ENCODE measurements at places on chromosomes 11 and 22.
A peak's percentile ranks its signal among the peaks of the same experiment; 100 is the strongest.

DNA sequence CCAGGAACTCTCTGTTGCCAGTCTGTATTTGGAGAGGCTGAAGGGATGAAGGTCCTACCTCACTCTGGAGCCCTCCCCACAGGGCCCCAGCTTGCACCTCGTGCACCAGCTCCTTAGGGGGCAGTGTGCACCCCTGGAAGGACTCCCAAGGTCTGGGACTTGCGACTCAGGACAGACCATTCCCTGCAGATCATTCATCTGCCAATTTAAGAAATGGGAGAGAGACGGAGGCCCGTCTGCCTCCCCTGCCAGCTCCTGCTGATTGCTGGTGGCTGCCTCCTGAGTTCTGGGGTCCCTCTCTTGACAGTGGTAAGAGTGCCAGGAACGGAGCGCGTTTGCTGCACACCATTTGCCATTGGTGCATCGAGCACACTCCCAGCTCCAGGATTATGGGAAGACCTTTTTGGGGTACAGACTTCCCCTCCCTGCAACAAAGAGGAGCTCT is 27.4 kb upstream of the MALAT1 start:
- peak; percentile 30 for DNase-seq

- no peak for DNase-seq
Measured at GRCh38 chr22:24101966-24102365, 79.3 kb upstream of the SUSD2 start.

DNA sequence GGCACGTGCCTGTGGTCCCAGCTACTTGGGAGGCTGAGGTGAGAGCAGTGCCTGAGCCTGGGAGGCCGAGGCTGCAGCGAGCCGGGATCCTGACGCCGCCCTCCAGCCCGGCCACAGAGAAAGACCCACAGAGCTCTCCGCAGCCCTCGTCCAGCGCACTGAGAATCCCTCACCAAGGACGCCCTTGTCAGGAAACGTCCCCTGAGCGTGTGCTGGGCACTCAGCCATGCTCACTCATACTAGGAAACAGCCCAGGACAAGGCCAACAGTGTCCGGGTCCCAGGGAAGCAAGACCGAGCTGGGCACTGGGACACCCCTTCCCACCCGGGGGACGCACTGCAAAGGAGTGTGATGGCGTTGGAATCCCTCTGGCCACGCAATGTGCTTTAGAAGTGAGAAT is 14.5 kb downstream of the DEAF1 start:
- no peak for DNase-seq

GRCh38 chr11:47425611-47426010 is 628 bp downstream of the PSMC3 start:
- DNase-seq, result no peak

DNA sequence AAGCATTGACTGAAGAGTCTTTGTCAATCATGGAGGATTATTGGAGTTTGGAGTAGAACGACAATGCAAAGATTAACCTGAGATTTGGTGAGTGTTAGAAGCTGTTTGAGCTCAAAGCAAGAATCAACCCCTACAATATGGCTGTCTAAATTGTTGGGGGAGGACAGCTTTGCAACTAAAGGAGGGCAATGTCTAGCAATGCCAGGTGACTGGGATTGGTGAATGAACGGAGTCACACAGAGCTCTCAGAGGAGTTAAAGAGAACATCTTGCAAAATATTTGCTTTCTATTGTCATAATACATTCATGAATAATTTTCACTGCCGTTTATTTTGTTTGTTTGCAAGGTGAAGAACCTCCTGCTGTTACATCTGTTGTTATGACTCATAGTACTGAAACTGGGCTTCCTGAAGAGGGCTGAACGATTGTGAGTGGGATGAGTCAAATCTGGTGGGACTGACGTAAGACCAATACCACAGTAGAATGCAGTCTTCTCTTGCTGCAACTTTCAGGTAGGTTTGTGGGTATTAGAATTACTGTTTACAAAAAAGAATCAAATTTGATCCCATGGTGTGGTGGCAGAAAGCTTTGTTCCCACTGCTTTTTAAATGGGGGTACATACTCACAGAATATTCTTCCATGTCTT is 281.9 kb downstream of the CADM1 start:
- peak; percentile 2 for DNase-seq

DNA sequence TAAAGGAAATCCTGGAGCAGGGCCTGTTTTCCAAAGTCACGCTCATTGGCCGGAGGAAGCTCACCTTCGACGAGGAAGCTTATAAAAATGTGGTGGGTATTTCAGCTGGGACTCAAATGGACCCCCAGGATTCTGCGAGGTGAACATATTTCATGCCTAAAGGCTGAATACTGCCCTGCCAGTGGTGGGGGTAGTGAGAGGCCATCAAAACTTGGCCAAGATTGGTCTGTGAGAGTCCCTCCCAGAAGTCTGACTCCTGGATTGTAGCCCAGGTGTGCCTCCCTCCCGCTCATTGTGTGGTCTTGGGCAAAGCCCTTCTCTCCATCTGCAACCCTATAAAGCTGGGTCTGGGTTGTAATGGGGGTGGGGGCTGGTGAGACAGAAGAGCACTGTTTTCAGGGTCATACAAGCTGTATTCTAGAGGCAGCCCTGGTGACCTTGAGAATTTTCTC is 853 bp downstream of the HTATIP2 start:
- DNase-seq, result no peak

- DNase-seq, result no peak
Measured at GRCh38 chr22:40890881-40891280, 29.0 kb upstream of the DNAJB7 start.

- no peak for DNase-seq
Measured at GRCh38 chr11:66810576-66811185, 32.6 kb upstream of the RCE1 start.

- DNase-seq, result no peak
Measured at GRCh38 chr11:43537833-43538615, 142.5 kb upstream of the HSD17B12 start.

- no peak for DNase-seq
Measured at GRCh38 chr22:23893121-23893944, 850 bp upstream of the MIF start.

- no peak for DNase-seq
Measured at GRCh38 chr11:33310720-33311500, 53.7 kb downstream of the HIPK3 start.

GRCh38 chr11:122809866-122810265 is 28.4 kb upstream of the CRTAM start:
- DNase-seq, result no peak

- no peak for DNase-seq
Measured at GRCh38 chr11:121431820-121432526, 20.1 kb upstream of the SORL1 start.

- peak; percentile 53 for DNase-seq
Measured at GRCh38 chr11:112588252-112588694, 327.6 kb upstream of the PLET1 start.

DNA sequence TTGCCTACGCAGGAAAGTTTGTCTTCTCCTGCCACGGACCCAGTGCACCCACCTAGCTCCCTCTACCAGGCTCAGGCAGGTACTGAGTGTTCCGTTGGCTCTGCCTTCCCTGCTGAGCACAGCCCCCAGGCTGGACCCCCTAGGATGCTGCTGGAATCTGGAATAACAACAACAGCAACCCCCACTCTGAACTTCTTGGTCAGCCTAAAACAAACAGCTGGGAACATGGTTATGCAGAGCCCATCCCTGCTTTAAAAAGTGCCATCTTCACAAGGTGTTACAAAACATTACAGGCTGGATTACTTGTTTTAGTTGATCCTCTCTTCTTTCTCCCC is 1.8 kb downstream of the OPCML start:
- no peak for DNase-seq

DNA sequence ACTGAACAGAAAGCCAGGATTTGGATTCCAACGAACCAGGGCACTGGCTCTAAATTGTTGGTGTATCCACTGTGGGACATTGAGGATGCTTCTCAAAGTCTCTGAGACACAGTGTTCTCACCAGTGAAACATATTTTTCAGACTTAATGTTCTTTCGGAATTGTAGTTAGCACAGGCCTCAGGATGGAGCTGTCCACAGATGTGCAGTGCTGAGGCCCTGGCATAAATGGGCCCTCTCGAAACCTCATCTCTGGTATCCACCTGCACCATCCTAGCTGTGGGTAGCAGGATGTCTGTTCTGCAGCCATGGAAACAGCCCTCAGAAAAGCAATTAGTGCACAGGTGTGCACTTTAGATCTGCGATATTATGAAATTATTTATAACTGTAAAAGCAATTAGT is 656.8 kb downstream of the TBC1D22A start:
- DNase-seq, result no peak

DNA sequence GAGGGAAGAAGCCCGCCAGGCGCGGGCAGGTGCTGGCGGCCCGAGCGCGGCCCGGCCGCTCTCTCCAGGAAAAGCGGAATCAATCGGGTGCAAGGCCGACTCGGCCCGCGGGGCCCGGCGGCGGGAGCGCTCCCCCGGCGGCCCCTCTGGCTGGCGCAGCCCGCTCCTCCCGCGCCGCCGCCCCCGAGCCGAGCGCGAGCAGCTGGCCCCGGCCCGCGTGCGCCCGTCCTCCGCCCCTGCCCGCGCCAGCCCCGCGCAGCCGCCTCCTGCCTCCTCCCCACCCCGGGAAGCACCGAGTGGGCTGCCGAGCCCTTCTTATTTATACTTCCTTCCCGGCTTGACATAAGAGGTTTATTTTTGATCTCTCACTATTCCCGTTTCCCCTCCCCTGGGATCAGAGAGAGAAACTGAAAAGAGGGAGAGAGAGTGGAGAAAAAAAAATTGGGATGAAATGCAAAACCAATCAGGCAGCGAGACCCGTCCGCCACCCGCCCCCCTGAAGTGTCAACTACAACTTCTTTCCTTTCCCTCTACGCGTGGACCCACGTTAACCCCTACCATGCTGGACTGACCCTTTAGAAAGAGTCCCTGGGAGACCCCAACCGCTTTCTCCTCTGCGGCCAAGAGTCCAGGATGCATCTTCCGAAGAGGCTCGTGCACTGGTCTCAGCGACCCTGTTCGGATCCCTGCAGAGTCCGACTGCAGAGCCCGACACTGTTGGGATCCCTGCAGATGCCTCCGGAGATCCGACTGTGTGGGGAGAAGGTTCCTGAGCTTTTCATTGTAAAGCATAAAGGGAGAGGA is at the start of gene ADAMTS8:
ADAMTS8 (minus strand) TSS at position 294 of the 804 bp plus-strand sequence. CDS start 323 bp downstream, outside the sequence.
- no peak for DNase-seq

DNA sequence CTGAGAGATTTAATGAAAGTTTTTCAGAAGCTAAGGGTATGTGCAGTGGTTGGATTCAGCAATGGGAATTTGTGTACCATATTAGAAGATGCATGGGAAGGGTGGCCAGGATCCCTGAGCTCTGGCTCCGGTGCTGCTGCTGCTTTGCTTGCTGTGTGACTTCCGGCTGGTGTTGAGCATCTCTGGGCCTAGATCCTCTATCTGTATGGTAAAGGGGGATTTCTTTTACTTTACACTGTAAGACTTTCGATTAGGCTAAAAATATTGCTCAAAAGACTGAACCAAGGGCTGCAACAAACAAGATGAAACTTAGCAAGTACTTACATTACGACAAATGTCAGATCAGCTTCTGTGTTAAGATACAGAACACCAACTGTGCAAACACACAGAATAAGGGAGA is 39.1 kb downstream of the XRRA1 start:
- DNase-seq, result no peak

DNA sequence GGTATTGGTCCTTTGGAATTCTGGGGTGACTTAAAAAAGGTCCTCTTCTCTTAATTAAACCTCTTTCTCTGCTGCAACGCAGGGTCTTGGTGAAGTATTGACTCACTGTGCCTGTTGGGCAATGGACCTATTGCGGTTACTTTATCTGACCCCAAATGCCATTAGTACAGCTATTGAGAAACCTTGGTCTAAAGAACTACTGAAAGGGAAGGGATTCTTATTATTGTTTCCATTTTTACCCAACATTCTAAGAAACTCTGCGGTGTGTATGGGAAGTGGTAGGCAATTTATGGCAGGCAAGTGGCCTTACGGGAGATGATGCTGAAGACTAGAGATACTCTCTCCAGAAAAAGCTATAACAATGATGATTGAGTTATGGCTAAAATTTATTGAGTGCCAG is 12.5 kb downstream of the SLC6A5 start:
- DNase-seq, result no peak

DNA sequence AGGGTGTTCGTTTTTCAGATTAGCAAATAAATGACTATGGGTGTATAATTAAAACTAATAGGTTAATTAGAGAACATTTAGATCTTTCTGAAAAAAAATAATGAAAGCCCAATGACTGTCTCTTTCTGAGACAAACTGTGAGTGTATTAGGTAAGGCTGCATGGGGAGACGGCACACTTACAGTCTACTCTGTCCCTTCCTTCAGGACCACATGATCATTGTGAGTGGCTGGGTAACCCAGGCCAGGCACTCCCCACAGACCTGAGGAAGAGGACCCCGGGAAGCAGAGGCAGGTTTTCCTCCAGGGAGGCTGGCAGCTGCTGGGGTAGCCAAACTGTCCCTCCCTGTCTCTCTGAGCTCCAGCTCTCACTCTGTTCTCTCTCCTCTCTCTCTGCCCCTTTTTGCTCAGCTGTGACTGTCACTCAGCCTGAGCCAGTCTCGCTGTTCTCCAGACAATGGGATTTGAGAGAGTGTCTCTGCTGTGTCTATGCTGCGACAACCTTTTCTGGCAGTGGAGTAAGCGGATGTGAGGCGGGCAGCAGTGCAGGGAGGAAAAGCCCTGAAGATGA is 83.1 kb upstream of the NCAM1 start:
- DNase-seq, result no peak

DNA sequence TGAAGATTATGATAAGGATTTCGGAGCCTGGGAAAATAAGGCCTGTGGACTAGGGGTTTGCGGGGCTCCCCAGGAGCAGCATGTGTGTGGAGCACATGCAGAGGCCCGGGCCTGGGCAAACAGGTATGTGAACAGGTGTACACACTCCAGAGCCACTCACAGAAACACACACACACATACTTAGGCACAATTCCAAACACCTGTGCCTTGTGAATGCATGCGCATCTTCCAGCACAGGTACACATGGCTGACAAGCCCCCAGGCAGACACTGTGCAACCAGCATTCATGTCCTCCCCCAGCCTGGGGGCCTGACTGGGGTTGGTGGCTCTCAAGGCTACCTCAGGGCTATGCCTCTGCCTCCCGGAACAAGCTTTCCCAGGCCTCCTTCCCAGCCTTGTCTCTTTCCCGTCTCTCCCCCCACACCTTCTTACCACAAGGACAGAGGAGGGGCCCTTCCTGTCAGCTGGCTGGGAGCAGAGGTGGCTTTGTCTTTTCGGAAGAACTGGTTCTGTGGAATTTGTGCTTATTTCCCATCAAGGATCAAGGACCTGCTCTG is 2.6 kb upstream of the P2RY6 start:
- no peak for DNase-seq

DNA sequence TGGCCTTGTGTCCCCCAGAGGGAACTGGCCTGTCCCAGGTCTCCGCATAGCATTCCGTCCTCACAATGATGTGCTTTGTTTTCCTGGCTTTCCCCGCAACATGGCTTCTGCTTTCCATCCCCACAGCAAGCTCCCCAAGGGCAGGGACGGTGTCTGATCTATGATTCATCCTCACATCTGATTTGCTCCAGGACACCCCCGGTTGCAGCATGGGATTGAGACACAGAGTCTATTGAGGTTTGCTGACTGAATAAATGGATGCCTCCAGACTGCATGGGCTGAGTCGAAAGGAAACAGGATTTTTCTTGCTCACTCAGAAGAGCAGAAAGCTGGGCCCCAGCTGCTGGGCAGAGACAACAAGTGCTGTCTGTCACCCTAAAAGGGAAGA is 40.2 kb downstream of the LMO1 start:
- DNase-seq, result no peak

- no peak for DNase-seq
Measured at GRCh38 chr22:41920271-41920976, 5.5 kb upstream of the SHISA8 start.

- DNase-seq, result no peak
Measured at GRCh38 chr11:42175203-42175602, 715.8 kb upstream of the LRRC4C start.

GRCh38 chr11:64558869-64559268 is 32.2 kb upstream of the SLC22A12 start:
- DNase-seq, result no peak

All from DMS 273 treated with DMSO at 0.1 percent for 48 hours (cell line).